ENCODE measurements at places on chromosomes 2 and 18. TPM values are rescaled to one million over a fixed set of nuclear protein-coding genes. Genes with fewer than 3 reads are reported as not detected.

B3GNT7 gene
- 13.0 TPM for total RNA-seq

PCARE gene
- total RNA-seq: not detected

NRBP1 gene
- 94.3 TPM for total RNA-seq

ASB1 gene
- 5.2 TPM for total RNA-seq

UGT1A10 gene
- not detected for total RNA-seq
